Epithelial cell of proximal tubule (primary cell): ENCODE measurements at places on chromosomes 6 and 20. TPM values are rescaled to one million over a fixed set of nuclear protein-coding genes. Genes with fewer than 3 reads are reported as not detected.

The CALHM5 gene
- total RNA-seq, result 0.07 and 0.12 TPM in 2 replicates

The TMEM217 gene
- total RNA-seq, result 0.80 and 0.86 TPM in 2 replicates

The GPLD1 gene
- 0.51 and 0.75 TPM in 2 replicates for total RNA-seq

The DNMT3B gene
- 14.2 and 21.2 TPM in 2 replicates for total RNA-seq

The NRM gene
- total RNA-seq, result 20.4 and 22.5 TPM in 2 replicates

The PHACTR1 gene
- total RNA-seq, result 0.98 and 2.3 TPM in 2 replicates

The HRH3 gene
- not detected in 2 replicates for total RNA-seq

The ENTPD6 gene
- 76.5 and 103 TPM in 2 replicates for total RNA-seq

The LHFPL5 gene
- total RNA-seq, result 0.12 TPM in 1 of 2 replicates, not detected in the other

The HLA-DRA gene
- total RNA-seq, result not detected in 2 replicates

The C20orf141 gene
- 1.1 TPM in 1 of 2 replicates, not detected in the other for total RNA-seq

The TREM2 gene
- total RNA-seq, result not detected in 2 replicates

The REM1 gene
- not detected in 2 replicates for total RNA-seq

The HDGFL1 gene
- total RNA-seq, result not detected in 2 replicates

The TRIM15 gene
- total RNA-seq, result not detected in 2 replicates

The L3MBTL1 gene
- total RNA-seq, result 3.5 and 5.2 TPM in 2 replicates

The BEND6 gene
- 2.6 and 6.1 TPM in 2 replicates for total RNA-seq

The SRSF3 gene
- 453 and 700 TPM in 2 replicates for total RNA-seq

The MYLK2 gene
- under 0.01 TPM in 1 of 2 replicates, not detected in the other for total RNA-seq

The TMEM14B gene
- total RNA-seq, result 186 and 240 TPM in 2 replicates

The CRIP3 gene
- total RNA-seq, result not detected in 2 replicates

The FOXA2 gene
- not detected in 2 replicates for total RNA-seq

The SEL1L2 gene
- total RNA-seq, result not detected in 2 replicates

The SAMD10 gene
- total RNA-seq, result 9.5 and 10.8 TPM in 2 replicates

The CRISP3 gene
- total RNA-seq, result not detected in 2 replicates

The ZNF334 gene
- 1.9 and 2.2 TPM in 2 replicates for total RNA-seq

The PREX1 gene
- 4.7 and 9.4 TPM in 2 replicates for total RNA-seq

The MEP1A gene
- total RNA-seq, result not detected in 2 replicates

The BPIFB4 gene
- total RNA-seq, result not detected in 2 replicates

The ARFGEF3 gene
- total RNA-seq, result 7.8 and 9.5 TPM in 2 replicates

The LRFN2 gene
- total RNA-seq, result not detected in 2 replicates

The PRSS16 gene
- total RNA-seq, result 1.0 and 2.8 TPM in 2 replicates

The COL19A1 gene
- total RNA-seq, result under 0.01 TPM in 1 of 2 replicates, not detected in the other

The CRISP2 gene
- 0.06 TPM in 1 of 2 replicates, not detected in the other for total RNA-seq

The CFAP61 gene
- total RNA-seq, result not detected in 2 replicates

The POPDC3 gene
- 1.2 and 6.6 TPM in 2 replicates for total RNA-seq

The SLC22A7 gene
- not detected in 2 replicates for total RNA-seq

The HLA-DRB1 gene
- not detected in 2 replicates for total RNA-seq

The MUC21 gene
- total RNA-seq, result not detected in 2 replicates

The RIMS4 gene
- 0.07 TPM in 1 of 2 replicates, not detected in the other for total RNA-seq

The NCOA3 gene
- 12.9 and 17.9 TPM in 2 replicates for total RNA-seq

The KIF6 gene
- 0.22 and 0.69 TPM in 2 replicates for total RNA-seq

The GSTA1 gene
- total RNA-seq, result not detected in 2 replicates

The TMEM200A gene
- total RNA-seq, result 2.1 and 3.3 TPM in 2 replicates

The WFDC10B gene
- total RNA-seq, result not detected in 2 replicates

The OXT gene
- total RNA-seq, result 0.43 TPM in 1 of 2 replicates, not detected in the other

The SYCP2 gene
- total RNA-seq, result 0.29 and 1.2 TPM in 2 replicates

The MOG gene
- total RNA-seq, result not detected in 2 replicates

The SOD2 gene
- 91.4 and 93.9 TPM in 2 replicates for total RNA-seq

The ID4 gene
- total RNA-seq, result 7.0 and 17.8 TPM in 2 replicates

The SLA2 gene
- not detected in 2 replicates for total RNA-seq
